ACHN (cell line): ENCODE measurements at places on chromosomes 13 and 19.

DNA sequence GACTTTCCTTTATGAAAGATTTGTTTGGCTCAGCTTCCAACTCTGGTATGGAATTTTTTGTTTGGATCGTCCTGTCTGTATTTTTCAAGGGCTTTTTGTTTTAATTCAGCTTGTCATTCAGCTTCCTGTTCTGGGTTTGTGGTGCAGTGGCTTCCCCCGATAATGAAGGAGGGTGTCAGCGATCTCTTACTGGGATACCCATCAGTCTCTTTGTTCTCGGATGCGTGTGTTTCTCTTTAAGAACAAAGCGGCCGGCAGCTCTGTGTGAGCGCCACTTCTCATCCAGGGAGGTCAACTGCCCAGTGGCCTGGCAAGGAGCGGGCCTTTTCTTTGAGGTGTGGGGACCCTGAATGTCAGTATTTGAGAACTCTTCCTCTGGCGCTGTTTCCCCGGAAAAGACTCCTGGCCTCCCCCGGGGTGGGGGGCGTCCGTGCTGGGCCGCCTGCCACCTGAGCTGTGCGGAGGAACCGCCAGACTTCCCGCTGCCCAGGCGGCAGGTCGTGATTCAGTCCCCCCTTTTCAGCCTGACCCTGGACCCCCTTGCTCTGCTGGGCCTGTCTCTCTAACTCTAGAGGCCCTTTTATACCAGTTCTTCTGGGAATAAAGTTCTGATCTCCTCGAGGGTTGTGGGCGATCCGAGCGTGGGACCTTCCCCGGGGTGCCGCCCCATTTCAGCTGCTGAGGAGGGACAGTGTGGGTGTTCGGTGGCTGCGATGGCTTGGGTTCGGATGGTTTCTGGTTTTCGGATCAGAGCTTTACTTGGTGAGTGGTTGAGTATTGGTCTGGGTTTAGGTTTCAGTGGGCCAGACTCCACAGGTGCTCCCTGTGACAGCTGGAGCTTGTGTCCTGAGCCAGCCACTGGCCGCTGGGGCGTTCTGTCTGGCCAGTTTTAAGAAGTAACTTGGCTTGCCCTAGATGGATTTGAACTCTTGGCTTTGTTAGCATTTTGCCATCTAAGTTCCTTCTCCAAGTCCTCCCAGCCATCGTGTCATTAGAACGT is 3.4 kb downstream of the SF3A2 start:
- no peak for DNase-seq

DNA sequence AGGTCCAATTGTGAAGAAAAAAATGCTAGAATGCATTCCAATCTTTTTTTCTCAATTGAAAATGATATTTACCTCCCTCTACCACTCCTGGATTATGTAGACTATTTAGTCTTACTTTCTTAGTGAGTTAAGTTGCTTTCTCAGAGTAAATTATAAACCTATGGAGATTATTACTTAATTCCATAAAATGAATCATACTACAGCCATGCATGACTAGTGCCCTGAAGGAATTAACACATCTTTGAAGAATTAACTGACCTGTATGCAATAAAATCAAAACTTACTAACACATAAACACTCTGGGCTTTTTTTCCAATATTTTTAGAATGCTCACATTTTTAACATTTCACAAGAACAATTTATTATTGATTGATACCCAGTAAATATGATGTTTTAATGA is 379.4 kb upstream of the DACH1 start:
- no peak for DNase-seq

DNA sequence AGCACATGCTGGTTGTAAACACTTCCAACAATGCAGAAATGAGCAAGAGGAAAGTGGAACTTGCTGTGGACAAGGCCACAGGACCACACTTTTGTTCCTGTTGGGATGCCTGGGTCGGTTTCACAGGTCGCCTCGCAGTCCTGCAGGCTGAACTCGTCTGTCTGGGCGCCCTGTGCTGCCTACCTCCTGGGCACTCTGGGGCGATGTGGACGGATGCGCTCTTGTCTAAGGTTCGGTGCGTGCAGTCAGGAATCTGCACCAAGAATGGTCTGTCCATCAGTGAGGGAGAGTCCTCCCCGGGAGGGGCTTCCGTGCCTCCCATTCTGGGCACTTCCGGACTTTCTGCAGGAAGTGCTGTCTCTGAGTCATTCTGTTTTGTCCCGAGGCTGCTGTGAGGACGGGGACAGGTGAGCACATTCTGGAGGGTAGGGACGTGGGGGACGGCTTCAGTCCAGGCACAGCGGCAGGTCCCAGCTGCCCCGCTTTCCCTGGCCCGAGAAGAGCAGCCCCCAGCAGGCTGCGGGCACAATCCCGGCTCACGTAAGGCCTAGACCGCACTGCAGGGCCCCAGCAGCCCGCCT is 24.1 kb upstream of the SLITRK1 start:
- DNase-seq, result no peak

DNA sequence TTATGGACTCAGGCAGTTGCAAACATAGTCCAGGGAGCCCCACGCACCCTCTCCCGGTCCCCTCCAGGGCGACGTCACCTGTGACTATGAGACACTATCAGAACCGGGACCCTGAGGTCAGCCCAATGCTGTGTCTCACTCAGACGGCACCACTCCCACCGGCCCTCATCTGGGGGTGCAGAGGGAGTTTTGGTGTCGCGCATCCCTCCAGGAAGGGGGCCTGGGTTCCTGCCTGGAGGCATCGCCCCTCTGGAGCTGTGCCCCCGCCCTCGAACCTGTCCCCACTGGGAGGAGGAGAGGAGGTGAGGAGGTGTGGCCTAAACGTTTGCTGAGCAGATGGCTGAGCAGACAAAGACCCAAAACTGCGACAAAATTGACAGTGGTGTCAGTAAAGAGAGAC is 51.2 kb downstream of the GADD45B start:
- no peak for DNase-seq

- no peak for DNase-seq
Measured at GRCh38 chr13:40940841-40941240, 78.3 kb downstream of the ELF1 start.

GRCh38 chr13:40598569-40598968 is 67.9 kb downstream of the FOXO1 start:
- no peak for DNase-seq

DNA sequence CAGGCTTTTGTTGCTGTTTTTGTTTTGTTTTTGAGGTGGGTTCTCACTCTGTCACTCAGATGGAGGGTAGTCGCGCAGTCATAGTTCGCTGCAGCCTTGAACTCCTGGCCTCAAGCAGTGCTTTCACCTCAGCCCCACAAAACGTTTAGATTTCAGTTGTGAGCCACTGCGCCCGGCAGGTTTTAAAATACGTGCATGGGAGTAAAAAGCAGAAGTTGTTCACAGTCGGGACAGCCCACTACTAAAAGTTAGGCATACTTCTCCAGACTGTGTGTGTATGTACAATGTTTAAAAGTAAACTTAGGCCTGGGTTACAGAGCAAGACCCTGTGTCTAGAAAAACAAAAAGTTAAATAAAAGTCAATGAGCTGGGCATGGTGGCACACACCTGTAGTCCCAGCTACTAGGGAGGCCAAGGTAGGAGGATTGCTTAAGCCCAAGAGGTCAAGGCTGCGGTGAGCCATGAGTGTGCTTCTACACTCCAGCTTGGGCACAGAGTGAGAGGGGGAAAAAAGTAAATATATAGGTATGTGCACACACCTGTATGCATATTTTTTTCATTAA is 6.1 kb downstream of the SAFB start:
- DNase-seq, result no peak

DNA sequence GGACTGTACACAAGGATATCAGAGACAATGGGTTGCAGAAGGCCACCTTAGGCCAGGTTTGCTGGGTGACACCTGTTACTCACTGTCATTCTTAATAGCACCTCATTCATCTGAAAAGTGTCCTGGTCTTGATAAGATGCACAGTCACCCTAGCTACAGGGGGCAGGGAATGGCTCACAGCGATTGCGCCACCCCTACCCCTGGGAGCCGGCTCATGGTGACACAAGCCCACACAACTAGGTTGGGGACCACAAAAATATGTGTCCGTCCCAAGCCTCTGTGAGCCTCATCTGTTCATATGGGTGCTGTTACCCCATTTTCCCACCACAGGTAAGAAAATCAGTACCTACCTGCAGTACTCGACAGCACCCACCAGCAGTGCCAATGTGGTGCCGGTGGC is 23.4 kb downstream of the MED26 start:
- no peak for DNase-seq

- no peak for DNase-seq
Measured at GRCh38 chr13:111883571-111884343, 183.2 kb upstream of the SOX1 start.

DNA sequence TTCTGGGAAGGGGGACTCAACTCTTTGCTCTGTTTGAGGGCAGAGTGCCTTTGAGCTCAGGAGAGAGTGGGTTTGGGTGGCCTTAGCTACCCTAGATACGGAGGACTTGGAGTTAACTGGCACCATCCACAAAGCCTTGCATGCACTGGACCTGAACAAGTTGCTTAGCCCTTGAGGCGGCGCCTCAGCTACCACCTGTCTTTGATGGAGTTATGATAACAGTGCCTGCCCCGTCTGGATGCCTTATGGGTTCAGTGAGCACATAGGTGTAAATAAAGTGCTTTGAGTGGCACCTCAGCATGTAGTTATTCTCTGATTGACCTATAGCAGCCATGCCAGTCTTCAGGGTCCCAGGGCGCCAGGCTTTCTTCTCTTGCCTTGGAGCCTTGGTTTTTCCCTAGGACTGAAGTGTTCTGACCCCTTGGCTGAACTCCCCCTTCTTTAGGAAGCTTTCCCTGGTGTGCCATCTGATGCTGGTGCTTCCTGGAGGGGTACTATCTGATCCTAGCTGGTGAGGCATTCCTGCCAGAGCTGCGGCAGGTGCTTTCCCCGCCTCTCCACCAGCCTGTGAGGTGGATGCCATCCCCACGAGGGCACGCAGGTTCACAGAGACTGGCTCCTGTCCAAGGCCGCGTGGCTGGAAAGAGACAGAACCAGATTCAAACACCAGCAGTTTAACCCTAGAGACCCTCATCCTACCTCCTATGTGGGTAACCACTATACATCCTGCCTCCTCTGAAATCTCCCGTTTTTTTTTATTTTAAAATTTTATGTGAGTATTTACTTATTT is 5.8 kb downstream of the BCKDHA start:
- DNase-seq, result no peak

GRCh38 chr13:36382030-36382429 is 35.8 kb upstream of the SPART start:
- DNase-seq, result peak; percentile 74

DNA sequence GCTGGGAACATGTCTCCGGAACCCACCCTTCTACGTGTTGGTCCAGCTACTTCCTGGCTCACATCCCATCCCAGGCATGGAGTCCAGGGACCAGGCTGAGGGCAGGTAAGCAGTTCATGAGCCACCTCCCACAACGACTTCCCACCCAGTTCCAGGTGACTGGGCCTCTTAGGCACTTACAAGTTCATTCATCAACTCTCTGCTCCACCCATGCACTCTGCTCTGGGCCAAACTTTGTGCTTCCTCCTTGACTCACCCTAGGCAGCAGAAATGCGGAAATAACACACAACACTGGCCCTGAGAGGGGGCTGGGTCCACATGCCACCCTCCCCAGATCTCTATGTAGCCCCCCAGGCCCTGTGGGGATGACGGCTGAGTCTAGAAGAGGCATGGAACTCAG is 20.5 kb downstream of the IQCN start:
- no peak for DNase-seq

DNA sequence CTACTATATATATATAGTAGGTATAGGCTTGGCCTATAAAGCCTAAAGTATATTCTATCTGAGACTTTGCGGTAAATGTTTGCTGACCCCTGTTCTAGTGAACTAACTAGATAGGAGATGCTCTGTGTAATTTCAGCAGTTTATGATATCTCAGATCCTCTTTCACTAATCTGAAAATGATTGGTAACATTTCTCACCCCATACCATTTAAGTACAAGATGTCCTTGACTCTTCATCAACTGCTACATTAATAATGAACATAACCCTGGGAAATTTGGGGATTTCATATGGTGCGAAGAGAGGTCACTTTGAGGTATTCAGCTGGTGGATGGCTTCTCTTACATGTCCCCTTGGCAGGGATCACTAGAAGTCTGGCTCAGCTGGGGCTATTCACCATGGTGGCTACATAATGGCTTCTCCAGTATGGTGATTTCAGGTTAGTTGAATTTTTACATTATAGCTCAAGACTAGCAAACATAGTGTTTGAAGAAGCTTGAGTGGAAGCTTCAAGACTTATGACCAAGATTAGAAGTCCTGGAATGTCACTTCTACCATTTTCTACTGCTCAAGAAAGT is 103.6 kb upstream of the MYCBP2 start:
- DNase-seq, result no peak

DNA sequence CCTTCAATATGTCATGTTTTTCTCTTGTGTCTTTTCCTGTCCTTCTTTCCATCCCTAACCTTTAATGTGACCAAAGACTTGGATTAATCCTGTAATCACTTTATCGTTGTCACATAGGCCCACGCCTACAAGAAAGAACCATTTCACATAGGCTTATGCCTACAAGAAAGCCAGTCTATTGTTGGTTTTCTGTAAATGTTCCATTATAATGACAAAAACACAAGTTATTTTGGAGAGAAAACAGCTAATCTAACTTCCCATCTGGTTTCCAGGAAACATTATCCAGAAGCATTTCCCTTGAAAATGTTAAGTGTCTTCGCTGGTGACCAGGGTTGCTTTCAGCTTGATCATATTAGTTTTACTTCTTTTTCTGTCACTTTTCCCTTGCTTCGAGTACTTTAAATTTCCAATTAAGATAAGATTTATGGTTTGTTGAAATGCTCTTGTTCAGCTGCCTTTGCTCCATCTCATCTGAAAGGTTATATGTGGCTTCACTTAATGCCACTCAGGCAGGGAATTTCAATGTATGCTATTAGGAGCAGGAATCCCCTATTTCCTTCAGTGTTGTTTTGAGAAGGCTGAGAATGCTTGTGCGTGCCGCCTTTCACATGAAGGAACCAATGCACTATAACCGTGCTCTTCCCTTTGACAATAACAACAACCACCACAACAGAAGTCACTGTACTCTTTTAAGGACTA is 708.2 kb downstream of the EFNB2 start:
- no peak for DNase-seq

GRCh38 chr13:85411591-85411990 is 387.6 kb downstream of the SLITRK6 start:
- DNase-seq, result no peak

DNA sequence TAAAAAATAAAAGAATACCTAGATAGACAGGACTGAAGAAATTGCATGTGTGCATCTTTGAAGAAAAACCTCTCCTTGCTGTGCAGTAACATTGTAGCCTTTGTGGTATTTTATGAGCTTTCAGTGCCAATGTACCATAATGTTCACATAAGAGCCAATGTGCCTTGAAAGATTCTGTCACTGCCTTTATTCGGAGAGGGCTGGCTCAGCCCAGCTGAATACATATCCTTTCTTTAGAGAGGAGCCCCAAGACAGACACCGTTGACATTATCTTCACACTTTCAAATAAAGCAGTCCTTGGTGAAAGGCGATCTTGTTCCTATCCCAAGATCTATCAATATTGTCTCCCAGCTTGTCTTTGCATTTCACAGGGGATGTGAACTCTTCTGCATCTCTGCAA is 18.5 kb upstream of the CNMD start:
- DNase-seq, result no peak
